ENCODE measurements at places on chromosomes 5 and 9.
A peak's percentile ranks its signal among the peaks of the same experiment; 100 is the strongest.

DNA sequence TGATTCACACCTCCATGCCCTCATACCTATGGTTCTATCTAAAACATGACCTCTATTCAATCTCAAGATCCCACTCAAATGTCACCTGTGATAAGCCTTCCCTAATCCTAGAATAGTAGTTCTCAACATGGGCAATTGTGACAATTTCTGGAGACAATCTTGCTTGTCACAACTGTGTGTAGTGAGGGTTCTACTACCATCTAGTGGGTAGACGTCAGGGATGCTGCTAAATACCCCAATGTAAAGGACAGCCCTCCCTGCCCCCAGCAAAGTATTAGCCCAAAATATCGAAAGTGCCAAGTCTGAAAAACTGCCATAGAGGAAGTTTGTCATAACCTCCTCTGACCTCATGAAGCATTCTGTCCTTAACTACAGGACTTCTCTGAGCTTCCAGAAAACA lies 32.0 kb downstream of the TBCA start:
- DNase-seq, result no peak

- peak; percentile 18 for DNase-seq
Measured at GRCh38 chr5:66230551-66230950, 86.5 kb downstream of the SREK1 start.

DNA sequence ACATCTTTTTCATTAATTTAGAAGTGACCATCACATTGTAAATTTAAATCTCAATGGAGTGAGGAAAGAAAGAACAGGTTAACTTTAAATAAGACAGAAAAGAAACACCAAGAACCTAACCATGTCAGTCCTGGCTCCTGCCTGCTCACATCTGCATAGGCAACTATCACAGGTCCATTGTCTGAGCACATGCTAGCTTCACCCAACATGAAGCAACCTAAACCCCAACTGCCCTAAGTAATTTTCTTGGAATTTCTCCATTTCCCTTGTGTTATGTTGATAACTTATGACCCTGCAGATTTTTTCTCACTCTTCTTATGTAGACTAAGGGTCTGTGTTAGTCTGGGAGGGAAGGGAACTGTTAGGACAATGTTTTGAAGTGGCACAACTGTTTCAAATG lies 2205.8 kb upstream of the ACO1 start:
- no peak for DNase-seq

DNA sequence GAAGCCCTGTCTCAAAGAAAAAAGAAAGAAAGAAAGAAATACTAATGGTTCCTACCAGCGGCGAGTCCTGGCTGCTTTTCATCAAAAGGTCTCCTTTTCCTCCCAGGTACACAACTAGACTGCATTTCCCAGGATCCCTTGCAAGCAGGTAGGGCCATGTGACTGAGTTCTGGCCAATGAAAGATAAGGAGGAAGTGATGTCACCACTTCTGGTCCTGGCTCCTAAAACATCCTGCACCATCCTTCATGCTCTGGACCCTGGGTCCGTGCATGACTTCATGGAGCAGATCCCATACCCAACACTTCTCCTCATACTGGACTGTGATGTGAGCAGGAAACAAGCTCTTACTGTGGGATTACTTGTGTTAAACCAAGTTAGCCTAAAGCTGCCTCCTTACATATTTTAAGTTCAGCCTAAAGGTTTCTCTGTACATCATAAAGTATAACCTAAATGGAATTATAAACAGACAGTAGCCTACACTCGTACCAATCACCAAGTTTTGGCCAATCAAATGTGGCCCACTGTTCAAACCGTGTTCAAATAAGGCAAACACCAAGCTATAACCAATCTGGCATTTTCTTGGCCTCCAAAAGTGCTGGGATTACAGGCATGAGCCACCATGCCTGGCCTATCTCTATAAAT lies 30.2 kb upstream of the FUBP3 start:
- DNase-seq, result no peak

DNA sequence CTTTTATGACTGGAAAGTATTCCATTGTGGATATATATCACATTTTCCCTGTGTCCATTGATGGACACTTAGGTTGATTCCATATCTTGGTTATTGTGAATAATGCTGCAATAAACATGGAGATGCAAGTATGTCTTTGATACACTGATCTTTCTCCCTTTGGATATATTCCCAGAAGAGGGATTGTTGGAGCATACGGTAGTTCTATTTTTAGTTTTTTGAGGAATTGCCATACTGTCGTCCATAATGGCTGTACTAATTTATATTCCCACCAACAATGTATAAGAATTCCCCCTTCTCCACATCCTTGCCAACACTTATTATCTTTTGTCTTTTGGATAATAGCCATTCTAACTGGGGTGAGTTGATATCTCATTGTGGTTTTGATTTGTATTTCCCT lies 54.9 kb upstream of the PITX1 start:
- no peak for DNase-seq

DNA sequence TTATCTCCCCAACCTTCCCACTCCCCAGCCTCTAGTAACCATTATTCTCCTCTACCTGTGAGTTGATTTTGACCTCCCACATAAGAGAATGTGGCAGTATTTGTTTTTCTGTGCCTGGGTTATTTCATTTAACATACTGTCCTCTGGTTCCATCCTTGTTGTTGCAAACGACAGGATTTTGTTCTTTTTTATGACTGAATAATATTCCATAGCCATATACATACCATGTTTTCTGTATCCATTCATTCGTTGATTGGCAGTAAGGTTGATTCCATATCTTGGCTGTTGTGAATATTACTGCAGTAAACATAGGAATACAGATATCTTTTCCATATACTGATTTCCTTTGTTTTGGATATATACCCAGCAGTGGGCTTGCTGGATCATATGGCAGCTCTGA lies 20.8 kb downstream of the GPBP1 start:
- no peak for DNase-seq

DNA sequence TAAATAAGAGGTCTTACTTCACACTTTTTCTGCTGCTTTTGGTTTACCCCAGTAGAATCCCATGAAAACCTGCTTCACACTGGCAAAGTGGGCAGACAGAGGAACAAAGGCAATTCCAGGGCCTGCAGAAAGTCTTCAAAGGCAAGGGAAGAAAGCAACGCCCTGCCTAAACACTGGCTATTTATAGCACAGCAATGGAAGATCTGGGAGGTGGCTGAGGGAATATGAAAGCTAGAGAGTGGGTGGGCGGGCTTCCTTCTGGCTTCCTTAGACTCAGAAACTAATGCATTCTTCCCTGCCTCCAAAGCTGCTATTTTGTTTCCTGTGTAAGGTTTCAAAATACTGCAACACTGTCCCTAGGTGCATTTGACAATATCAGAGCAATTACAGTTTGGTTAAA lies 46.8 kb downstream of the ELAVL2 start:
- DNase-seq, result no peak

DNA sequence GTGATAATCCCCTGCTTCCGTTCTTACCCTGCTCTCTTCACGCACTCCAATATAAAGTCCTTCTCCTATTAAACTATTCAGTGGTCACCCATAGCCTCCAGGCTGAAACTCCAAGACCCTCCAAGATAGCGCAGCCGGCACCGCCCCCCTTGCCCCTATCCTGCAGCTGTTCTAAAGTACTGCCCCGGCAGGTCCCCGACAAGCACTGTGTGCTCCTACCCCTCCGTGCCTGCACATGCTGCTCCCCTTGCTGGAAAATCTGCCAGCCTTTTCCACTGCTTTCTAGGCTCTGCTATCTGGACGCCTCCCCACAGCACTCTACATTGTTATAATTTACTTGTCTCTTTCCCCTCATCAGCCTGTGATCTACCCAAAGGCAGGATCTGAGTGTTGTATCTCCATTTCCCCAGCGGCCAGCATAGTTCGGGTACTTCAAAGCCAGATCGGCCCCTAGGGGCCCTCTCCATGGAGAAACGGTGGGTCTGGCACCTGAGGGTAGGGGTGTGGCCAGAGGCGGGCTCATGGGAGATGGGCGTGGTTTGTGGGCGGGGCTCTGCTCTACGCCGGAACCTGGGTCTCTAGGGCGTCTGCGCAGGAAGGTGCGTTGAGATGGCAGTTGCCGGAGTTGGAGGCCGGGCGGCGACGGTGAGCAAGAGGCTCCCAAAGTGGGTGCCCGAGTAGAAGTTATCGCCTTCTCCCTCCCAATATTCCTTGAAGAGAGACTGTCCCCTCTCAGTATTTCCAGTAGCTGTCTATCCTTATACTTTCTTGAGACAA lies 83.5 kb upstream of the RUSC2 start:
- DNase-seq, result peak; percentile 34

GRCh38 chr9:89996773-89997172 lies 392.0 kb downstream of the GADD45G start:
- DNase-seq, result no peak

DNA sequence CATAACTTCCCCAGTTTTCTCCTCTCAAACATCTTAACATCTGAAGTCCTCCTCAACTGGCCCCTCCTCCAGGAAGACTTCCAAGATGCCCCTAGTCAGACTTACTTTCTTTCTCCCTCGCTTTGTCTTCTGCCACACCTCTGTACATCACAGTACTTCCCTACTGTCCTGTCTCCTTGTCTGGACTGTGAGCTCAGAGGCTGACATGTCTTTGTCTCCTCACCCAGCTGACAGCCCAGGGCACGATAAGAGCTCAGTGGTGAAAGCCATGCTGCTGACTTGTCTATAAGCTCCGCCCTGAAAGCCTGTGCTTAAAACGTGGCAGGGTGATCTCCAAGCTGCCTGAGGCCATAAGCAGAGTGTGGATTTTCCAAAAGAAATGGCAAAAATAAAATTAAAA lies 33.0 kb upstream of the SLC25A51 start:
- DNase-seq, result peak; percentile 87
